ENCODE measurements at places on chromosomes 16 and 17. TPM values are rescaled to one million over a fixed set of nuclear protein-coding genes. Genes with fewer than 3 reads are reported as not detected.
A peak's percentile ranks its signal among the peaks of the same experiment; 100 is the strongest.

DNA sequence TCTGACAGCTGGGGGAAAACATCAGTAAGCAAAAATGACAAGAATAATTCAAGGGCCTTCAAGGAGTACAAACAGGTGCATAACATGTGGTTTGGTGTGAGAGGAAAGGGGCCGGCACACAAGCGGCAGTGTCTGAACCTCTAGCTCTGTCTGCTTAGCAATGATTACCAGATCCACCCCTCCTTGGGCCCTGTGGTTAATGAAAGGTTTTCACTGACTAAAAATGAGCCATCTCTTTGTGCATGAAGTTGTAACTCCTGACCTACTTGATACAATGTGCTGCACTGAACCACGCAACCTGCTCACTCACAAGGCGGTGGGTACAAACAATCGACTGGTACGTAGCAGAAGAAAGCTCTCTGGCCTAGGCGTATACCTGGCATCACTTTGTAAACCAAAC, 15.1 kb downstream of the FAM117A start:
- no peak for DNase-seq
- H3K27ac ChIP-seq, result no peak overlapping the region
- H3K4me1 ChIP-seq, result peaks cover 64% of the 10 kb centered on the region
- no peaks in the 10 kb centered on the region for H3K27me3 ChIP-seq

Gene EFNB3
- total RNA-seq, result not detected

DNA sequence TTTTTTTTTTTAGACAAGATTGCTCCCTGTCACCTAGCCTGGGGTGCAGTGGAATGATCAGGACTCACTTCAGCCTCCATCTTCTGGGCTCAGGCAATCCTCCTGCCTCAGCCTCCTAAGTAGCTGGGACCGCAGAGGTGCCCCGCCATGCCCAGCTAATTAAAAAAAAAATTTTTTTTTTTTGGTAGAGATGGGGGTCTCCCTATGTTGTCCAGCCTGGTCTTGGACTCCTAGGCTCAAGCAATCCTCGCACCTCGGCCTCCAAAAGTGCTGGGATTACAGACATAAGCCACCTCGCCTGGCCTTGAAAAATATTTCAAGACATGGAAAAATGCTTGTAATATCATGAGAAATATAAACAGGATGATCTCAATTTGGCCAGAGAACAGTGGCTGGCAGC, 42.9 kb downstream of the HAPSTR1 start:
- peaks cover 7% of the 10 kb centered on the region for H3K4me1 ChIP-seq
- H3K27ac ChIP-seq, result no peak overlapping the region
- H3K4me3 ChIP-seq, result no peak overlapping the region
- DNase-seq, result no peak

GRCh38 chr16:79372503-79373184, 227.9 kb downstream of the MAF start:
- no peak for DNase-seq
- H3K27me3 ChIP-seq, result no peaks in the 10 kb centered on the region
- H3K36me3 ChIP-seq, result no peaks in the 10 kb centered on the region
- peaks cover 6% of the 10 kb centered on the region for H3K4me1 ChIP-seq
- H3K4me3 ChIP-seq, result no peak overlapping the region

Gene MEFV
- total RNA-seq, result 0.49 TPM

Gene KRTAP9-2
- total RNA-seq, result not detected

GRCh38 chr16:89048871-89049422, 44.7 kb upstream of the ACSF3 start:
- H3K27me3 ChIP-seq, result peaks cover 100% of the 10 kb centered on the region
- no peak overlapping the region for H3K27ac ChIP-seq
- no peak overlapping the region for H3K4me3 ChIP-seq
- H3K4me1 ChIP-seq, result no peaks in the 10 kb centered on the region

GRCh38 chr17:27477050-27477888, 21.0 kb downstream of the KSR1 start:
- no peaks in the 10 kb centered on the region for H3K36me3 ChIP-seq
- no peak overlapping the region for H3K27ac ChIP-seq
- H3K4me1 ChIP-seq, result peaks cover 50% of the 10 kb centered on the region
- no peak overlapping the region for H3K4me3 ChIP-seq

GRCh38 chr16:50884066-50884860, 142.4 kb downstream of the CYLD start:
- no peak for DNase-seq
- H3K4me3 ChIP-seq, result no peak overlapping the region
- H3K27ac ChIP-seq, result no peak overlapping the region
- H3K27me3 ChIP-seq, result peaks cover 37% of the 10 kb centered on the region
- no peaks in the 10 kb centered on the region for H3K36me3 ChIP-seq

Gene MYH13
- not detected for total RNA-seq

- no peak overlapping the region for H3K27ac ChIP-seq
- H3K4me3 ChIP-seq, result no peak overlapping the region
- H3K4me1 ChIP-seq, result peaks cover 27% of the 10 kb centered on the region
- no peak for DNase-seq
- H3K27me3 ChIP-seq, result no peaks in the 10 kb centered on the region
Observed at GRCh38 chr16:58077796-58078195, 51.4 kb downstream of the CFAP20 start.

DNA sequence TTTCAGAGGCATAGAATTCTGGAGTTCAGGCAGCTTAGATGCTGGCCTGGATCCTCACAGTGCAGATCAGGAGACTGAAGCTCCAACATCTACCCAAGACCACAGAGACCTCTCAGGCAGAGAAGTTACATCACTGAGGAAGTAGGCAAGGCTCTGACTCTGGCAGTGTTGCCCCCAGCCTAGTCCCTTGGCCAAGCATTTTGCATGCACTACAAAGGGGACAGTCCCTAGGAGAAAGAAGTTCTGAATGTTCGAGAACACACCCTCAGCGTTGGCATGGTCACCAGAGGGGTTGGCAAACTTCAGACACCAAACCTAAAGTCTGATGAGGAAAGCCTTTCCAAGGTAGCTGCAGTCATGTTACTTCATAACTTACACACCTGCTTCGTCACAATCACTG, 2.5 kb downstream of the RANBP10 start:
- H3K36me3 ChIP-seq, result peaks cover 38% of the 10 kb centered on the region
- no peaks in the 10 kb centered on the region for H3K27me3 ChIP-seq
- H3K4me1 ChIP-seq, result peaks cover 54% of the 10 kb centered on the region
- H3K4me3 ChIP-seq, result no peak overlapping the region
- DNase-seq, result no peak

GRCh38 chr16:85221771-85222154, 109.5 kb upstream of the CIBAR2 start:
- no peak overlapping the region for H3K27ac ChIP-seq
- no peaks in the 10 kb centered on the region for H3K27me3 ChIP-seq
- DNase-seq, result no peak
- no peak overlapping the region for H3K4me3 ChIP-seq
- H3K36me3 ChIP-seq, result no peaks in the 10 kb centered on the region

GRCh38 chr16:79845033-79845733, 244.6 kb upstream of the MAF start:
- no peak for DNase-seq
- no peaks in the 10 kb centered on the region for H3K27me3 ChIP-seq
- H3K4me1 ChIP-seq, result peaks cover 2% of the 10 kb centered on the region
- H3K36me3 ChIP-seq, result no peaks in the 10 kb centered on the region
- no peak overlapping the region for H3K27ac ChIP-seq
- no peak overlapping the region for H3K4me3 ChIP-seq

Gene TPPP3
- 15.5 TPM for total RNA-seq

GRCh38 chr17:37488009-37488604, 1.6 kb upstream of the DUSP14 start:
- H3K36me3 ChIP-seq, result no peaks in the 10 kb centered on the region
- peak overlapping the region; percentile 94 for H3K4me3 ChIP-seq
- peak overlapping the region; percentile 94 for H3K27ac ChIP-seq
- no peaks in the 10 kb centered on the region for H3K27me3 ChIP-seq
- DNase-seq, result no peak

DNA sequence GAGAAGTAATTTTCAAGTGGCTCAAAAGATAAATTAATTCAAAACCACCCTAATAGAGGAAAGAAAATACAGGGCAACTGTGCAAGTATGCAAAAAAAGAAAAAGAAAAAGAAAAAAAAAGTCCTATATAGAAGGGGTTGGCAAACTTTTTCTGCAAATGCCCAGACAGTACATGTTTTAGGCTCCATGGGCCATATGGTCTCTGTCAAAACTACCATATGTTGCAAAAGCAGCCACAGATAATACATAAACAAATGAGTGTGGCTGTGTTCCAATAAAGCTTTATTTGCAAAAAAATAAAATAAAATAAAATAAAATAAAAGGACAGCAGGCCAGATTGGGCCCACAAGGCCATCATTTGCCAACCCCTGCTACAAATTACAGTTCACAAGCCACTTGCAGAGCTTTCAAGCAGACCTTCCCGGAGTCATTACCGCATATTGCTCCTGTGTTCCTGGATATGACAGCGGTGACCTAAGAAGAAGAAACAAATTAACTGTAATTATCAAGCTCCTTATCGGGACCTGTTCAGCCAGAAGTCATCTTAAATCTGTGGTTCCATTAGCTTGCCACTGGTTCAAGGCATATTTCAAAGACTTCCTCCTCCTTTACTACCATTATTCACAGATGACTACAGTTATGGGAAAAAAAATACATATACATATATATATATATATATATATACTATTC, 15.9 kb downstream of the ZC3H7A start:
- no peak overlapping the region for H3K4me3 ChIP-seq
- DNase-seq, result no peak
- no peaks in the 10 kb centered on the region for H3K27me3 ChIP-seq
- H3K4me1 ChIP-seq, result peaks cover 49% of the 10 kb centered on the region
- peak overlapping the region; percentile 92 for H3K27ac ChIP-seq
- peaks cover 40% of the 10 kb centered on the region for H3K36me3 ChIP-seq

DNA sequence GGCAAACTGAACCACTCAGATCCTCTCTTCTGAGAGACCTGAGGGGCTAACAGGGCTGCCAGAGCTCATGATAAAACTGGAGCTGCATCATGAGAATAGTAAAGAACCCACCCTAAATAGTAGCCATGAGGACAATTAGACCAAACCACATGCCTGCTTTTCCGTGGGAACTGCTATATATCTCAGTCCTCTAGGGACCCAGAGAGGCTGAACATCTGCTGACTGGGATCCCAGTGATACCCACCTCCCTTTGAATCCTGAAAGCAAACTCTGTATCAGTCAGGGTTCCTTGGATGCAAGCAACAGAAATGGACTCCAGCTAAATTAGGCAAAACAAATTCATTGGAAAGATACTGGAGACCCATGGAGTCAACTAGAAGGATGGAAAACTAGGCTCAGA, 6.5 kb downstream of the MT1X start:
- DNase-seq, result no peak
- H3K27me3 ChIP-seq, result no peaks in the 10 kb centered on the region
- no peak overlapping the region for H3K27ac ChIP-seq

DNA sequence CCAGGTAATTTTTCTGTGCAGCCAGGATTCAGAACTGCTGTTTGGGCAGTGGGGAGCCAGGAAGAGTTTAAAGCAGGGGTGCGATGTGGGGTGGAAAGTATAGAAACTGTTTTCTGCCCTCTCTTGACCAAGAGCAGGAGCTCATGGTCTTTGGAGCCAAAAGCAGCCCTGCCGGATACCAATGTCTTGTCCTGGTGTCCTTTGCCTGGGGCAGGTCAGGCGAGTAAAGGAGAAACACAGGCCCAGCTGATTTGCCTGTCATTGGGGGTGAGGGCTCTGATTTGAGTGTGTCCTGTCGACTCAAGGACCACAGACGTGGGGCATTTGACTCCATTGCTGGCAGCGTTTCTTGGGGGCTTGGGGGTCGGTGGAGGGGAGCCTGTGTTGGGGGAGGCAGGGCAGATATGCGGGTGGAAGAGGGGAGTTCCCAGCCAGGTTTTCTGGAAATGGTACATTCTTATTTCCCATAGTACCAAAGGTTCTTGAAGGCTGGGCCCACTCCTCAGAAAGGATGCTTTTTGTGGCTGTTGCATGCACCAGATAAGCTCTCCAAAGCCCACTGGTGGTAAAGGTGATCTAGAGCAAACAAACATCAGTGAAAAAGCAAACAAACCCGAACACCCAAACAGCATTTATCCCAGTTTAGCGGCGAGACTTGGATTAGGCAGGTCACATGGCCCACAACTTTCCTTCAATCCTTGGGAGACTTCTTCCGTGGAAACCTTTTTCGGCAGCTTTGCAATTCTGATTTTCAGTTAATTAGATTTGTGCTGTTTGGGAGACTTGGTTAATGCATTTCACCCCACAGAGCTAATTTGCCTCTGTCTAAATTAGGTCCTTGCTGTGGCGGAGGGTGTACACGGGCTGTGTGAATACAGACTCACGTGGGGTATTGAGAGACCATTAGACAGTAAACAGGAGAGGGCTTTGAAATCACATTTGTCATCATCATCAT, 59.0 kb downstream of the MSI2 start:
- DNase-seq, result no peak
- no peaks in the 10 kb centered on the region for H3K27me3 ChIP-seq
- H3K4me3 ChIP-seq, result no peak overlapping the region
- no peaks in the 10 kb centered on the region for H3K36me3 ChIP-seq
- H3K4me1 ChIP-seq, result peaks cover 25% of the 10 kb centered on the region

Gene CCL1
- total RNA-seq, result not detected

GRCh38 chr17:71055128-71055527, 885.8 kb downstream of the KCNJ2 start:
- H3K27ac ChIP-seq, result no peak overlapping the region
- no peaks in the 10 kb centered on the region for H3K27me3 ChIP-seq
- H3K4me1 ChIP-seq, result no peaks in the 10 kb centered on the region
- no peaks in the 10 kb centered on the region for H3K36me3 ChIP-seq
- no peak for DNase-seq
- no peak overlapping the region for H3K4me3 ChIP-seq

DNA sequence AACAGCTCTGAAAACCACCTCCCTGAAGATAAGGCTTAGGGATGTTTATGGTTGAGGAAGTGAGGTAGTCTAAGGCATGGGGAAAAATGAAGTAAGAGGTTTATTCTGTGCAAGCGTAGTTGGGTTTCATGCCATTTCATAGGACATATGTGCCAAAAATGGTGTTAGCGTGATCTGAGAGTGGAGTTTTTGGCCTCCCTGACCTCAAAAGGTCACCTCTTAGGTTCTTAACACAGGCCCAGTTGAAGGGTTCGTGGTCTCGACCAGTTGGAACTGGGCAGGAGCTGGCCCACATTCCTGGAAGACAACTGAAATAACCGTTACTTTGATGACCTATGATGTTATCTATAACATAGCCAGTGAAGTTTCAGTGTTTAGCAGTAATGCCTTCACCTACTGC, 57.0 kb downstream of the MRTFB start:
- DNase-seq, result no peak
- H3K36me3 ChIP-seq, result no peaks in the 10 kb centered on the region
- H3K27me3 ChIP-seq, result no peaks in the 10 kb centered on the region
- H3K4me3 ChIP-seq, result no peak overlapping the region
- peaks cover 34% of the 10 kb centered on the region for H3K4me1 ChIP-seq
- no peak overlapping the region for H3K27ac ChIP-seq

DNA sequence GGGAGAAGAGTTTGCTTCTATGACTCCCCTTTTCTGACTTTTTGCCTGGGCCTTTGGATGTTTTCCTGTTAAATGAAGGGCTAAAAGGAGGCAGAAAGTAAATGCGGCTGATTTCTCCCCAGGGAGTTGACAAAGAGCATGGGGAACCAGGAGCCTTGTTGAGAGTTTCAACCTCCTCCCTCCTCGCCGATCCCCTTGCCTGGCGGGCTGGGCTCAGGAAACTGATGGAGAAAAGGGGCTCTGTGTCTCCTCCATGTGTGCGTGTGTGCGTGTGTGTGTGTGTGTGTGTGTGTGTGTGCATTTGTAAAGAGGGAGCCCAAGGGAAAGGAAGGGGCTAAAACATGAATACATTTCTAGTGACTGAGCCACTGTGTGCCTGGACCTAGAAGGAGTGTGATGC, 94.5 kb downstream of the ZDHHC7 start:
- peaks cover 30% of the 10 kb centered on the region for H3K27me3 ChIP-seq
- no peak for DNase-seq
- H3K4me3 ChIP-seq, result no peak overlapping the region

- no peak for DNase-seq
- peaks cover 12% of the 10 kb centered on the region for H3K4me1 ChIP-seq
- H3K27me3 ChIP-seq, result no peaks in the 10 kb centered on the region
- peaks cover 25% of the 10 kb centered on the region for H3K36me3 ChIP-seq
- H3K4me3 ChIP-seq, result no peak overlapping the region
- peak overlapping the region; percentile 31 for H3K27ac ChIP-seq
Observed at GRCh38 chr16:27217256-27217655, 13.9 kb downstream of the KDM8 start.

Measured in left ventricle myocardium inferior (tissue), 1 donor.